ENCODE measurements at places on chromosomes 12 and 14. TPM values are rescaled to one million over a fixed set of nuclear protein-coding genes. Genes with fewer than 3 reads are reported as not detected.

DNA sequence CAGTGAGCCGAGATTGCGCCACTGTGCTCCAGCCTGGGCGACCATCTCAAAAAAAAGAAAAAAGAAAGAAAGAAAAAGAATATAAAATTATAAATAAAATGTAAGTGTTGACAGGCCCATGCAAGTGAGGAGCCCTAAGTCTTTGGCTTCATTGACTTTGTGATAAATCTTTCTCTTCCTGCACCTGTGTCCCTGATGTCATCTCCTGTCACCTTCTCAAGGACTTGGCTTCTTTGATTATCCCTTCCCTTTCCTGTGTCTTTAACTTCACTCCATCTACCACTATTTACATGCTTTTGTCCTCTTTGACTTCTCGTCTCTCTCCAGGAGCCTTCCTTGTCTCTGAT lies 33.6 kb upstream of the WNK1 start:
- DNase-seq: no peak

Gene FOXA1
- 2.5 TPM for polyA plus RNA-seq

Gene C12orf43
- polyA plus RNA-seq: 17.2 TPM

- DNase-seq: no peak
These were observed 307.9 kb upstream of the GARIN6 start for GRCh38 chr12:99339663-99340062.

- no peak for DNase-seq
These were observed 18.8 kb downstream of the BEGAIN start for GRCh38 chr14:100568164-100568997.

Gene TAS2R8
- polyA plus RNA-seq: not detected

GRCh38 chr12:92927436-92928281 lies 1.4 kb downstream of the EEA1 start:
- DNase-seq: peak; percentile 21

- DNase-seq: peak; percentile 14
These were observed 63.2 kb upstream of the PTPRR start for GRCh38 chr12:70983692-70984091.

DNA sequence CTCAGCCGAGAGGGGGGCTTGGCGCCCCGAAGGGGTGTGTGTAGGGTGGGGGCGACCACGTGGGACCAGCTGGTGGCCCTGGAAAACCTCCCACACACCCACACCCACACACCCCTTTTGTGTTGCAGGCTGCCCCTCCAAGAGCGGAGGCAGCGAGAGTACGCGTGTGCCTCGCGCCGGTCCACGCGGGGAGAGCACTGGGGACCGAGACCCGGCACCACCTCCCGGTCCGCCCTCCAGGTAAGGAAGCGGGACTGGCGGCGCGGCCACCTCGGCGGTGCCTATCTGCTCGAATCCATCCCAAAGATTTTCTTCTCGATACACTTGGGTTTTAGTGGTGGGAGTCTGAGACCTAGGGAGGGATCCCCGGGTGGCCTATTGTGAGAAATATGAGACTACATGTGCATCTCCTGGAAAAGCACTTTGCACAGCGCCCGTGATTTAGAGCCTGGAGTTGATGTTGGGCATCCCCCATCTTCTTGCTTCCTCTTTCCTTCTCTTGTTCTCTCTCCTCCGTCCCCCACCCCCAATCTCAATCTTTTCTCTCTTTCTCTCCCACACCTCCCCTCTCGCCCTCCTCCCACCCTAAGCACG lies 393 bp downstream of the SYT1 start:
- DNase-seq: peak; percentile 52

Gene SLC25A47
- not detected for polyA plus RNA-seq

GRCh38 chr12:105220150-105220928 lies 15.6 kb downstream of the APPL2 start:
- DNase-seq: no peak

GRCh38 chr12:113825705-113826104 lies 140.4 kb downstream of the RBM19 start:
- DNase-seq: no peak

Gene ACSM4
- polyA plus RNA-seq: not detected

Gene FGF23
- polyA plus RNA-seq: not detected

Gene NEUROD4
- not detected for polyA plus RNA-seq

DNA sequence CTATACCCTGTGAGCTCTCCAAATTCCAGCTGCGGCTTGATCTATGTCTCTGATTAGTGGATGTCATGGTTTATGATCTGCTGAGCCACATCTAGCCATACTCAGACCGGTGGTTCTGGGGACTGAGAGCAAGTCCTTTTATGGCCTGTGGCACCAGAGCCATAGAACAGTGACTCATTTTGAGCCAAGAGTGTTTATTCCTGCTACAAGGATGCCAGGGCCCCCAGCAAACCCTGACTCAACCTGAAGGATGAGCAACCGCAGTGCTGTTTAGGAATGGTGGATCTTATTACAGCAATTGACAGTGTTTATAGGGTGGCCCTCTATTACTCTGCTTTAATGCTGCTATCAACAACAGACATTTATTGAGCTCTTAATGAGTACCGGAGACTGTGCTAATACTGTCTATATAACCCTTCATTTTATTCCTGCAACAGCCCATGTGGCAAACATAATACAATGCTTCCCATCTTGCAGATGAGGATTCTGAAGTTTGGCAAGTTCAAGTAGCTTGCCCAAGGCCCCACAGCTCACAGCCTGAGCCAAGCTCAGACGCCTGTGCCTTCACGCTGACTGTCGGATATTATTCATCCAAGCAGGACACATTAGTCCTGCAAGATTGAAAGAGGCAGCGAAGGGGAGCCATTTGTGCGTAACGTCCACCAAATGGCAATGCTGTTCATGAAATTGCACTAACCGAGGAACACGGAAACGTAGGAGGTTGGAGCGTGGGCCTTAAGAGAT lies 273.6 kb upstream of the PWP1 start:
- no peak for DNase-seq

DNA sequence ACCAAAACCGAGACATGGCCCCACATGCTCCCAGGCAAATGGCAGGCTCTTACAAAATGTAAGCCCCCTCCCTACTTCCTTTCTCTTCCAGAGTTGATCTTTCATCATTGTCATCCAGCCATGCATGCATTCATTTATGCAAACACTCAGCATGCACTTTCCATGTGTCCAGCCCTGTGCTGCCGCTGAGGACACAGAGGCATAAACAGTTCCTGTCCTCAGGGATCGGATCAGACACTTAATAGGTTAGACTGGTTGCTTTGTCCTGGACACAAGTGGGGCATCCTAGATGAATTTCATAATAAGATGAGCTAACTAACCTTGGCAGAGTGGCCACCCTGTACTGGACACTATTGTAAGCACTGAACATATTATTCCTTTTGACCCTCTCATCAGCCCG lies 23.1 kb downstream of the PRIMA1 start:
- no peak for DNase-seq

Gene TPPP2
- polyA plus RNA-seq: 4.2 TPM

DNA sequence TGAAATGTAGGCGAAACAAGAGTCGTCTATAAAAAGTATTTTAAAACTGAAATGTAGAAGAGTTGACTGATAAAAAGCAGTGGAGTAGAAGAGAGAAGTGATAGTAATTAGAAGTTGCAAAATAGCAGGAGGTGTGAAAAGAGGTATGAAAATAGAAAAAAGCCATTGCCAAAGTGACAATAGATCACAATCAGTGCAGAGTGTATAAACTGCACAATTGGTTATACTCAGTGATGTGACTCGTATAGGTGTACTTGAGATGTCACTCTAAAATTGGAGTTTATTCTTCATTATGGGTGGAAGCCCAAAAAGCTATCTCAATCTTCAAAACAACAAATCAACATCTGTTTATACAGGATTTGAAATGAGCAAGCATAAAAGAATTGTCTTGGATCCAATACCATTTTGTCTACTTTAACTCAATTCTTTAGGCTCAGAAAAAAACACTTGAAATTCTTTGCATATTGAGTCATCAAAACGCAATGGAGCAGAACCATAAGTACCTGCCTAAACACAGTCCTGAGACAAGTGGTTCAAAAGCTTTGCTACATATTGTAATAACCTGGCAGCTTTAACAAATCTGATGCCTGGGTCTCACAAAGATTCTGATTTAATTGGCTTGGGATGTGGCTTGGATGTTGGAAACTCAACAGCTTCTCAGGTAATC lies 8.8 kb downstream of the IKBIP start:
- DNase-seq: no peak

Gene DBX2
- polyA plus RNA-seq: 0.04 TPM

Gene FZD10
- polyA plus RNA-seq: 2.0 TPM

- no peak for DNase-seq
These were observed 182.2 kb upstream of the FBXO33 start for GRCh38 chr14:39614297-39614923.

DNA sequence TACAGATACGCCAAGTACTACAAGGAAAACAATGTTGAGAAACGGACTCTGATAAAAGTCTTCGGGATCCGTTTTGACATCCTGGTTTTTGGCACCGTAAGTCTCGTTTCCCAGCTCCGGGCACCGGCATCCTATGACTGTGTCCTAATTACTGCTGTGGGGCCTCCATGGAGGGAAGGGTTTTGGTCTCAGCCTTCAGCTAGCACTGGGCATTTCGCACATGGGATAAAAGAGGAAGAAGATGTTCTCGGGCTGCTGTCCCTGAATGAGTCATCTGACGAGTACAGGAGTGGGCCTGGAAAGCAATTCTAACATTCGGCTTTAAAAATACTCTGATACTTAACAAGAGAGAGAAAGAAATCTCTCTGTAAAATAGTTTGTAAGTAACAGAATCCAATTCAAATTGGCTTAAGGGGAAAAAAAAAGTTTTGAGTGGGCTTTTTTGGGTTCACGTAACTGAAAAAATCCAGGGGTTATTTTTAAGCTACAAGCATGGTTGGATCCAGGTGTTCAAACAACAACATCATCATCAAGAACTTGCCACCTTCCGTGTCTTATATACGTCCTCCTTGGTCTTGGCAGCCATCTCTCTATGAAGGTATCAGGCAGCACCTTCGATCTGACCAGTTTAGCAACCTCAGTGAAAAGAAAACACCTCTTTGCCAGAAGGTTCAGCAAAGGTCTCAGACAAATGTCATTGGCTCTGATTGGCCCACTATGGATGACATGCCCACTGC lies 34.4 kb upstream of the P2RX4 start:
- no peak for DNase-seq

Gene ESRRB
- polyA plus RNA-seq: 6.9 TPM

Gene RNASE7
- 0.31 TPM for polyA plus RNA-seq

- no peak for DNase-seq
These were observed 7.0 kb downstream of the RTL1 start for GRCh38 chr14:100896369-100897060.

DNA sequence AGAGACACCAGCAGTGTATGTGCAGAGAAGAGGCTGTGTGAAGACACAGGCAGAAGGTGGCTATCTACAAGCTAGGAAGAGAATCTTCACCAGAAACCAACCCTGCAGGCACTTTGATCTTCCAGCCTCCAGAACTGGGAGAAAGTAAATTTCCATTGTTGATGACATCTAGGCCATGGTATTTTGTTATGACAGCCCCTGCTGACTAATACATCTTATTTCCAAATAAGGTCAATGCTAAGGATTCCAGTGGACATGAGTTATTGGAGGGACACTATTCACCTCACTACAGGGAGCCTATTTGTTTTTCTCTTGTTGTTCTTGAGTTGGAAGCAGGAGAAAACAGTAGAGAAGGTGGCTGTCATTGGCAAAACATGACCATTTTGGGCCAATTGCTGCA lies 88.5 kb upstream of the RIN3 start:
- DNase-seq: no peak

DNA sequence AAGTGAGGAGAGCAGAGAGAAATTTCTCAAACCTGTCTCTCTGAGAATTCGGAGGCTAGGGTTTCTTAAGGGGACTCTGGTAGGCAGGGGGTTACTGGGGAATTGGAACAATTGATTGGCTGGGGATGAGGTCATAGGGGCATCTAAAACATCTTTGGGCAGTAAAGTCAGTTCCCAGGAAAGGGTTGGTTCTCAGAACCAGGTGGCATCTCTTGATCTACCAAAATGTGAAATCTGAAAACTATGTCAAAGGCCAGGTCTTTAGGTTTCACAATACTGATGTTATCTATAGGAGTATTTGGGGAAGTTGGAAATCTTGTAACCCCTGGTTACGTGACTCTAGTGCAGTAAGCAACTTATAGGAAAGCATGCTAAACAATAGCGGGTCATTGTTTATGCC lies 6.9 kb downstream of the C12orf75 start:
- no peak for DNase-seq

DNA sequence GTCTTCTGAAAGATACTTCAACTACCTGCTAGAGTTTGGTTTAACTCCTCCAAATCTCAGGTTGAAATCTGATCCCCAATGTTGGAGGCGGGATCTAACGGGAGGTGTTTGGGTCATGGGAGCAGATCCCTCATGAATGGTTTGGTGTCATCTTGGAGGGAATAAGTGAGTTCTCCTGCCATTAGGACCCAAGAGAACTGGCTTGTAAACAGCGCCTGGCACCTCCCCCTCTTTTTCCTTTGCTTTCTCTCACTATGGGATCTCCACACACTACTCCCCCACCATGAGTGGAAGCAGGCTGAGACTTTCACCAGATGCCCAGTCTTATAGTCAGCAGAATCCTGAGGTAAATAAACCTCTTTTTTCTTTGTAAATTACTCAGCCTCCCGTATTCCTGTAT lies 2.5 kb downstream of the CNIH1 start:
- no peak for DNase-seq

GRCh38 chr14:56787530-56787929 lies 22.7 kb downstream of the OTX2 start:
- no peak for DNase-seq

GRCh38 chr12:28540324-28540714 lies 350.1 kb downstream of the CCDC91 start:
- DNase-seq: no peak

Gene HOXC5
- 3.0 TPM for polyA plus RNA-seq

DNA sequence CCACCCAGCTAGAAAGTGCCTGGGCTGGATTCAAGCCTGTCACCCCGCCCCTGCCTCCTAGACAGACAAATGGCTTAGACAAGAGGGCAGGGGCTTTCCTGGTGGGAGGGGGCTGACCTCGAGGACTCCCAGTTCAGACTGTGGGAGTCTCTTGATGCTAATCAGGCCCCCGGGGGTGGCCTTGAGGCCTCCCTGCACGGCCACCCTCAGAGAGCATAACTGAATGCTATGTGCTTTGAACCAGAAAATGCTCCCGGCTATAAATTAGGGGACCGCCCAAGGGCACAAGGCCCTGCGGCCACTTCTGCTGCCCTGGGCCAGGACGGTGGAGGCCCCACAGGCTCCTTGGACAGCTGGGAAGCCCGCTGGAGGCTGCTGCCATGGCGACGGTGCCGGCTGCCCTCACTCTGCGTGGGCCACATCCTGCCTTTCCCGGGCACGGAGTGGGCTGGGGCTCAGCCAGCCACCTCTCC lies 111.0 kb upstream of the NCOR2 start:
- peak; percentile 73 for DNase-seq

DNA sequence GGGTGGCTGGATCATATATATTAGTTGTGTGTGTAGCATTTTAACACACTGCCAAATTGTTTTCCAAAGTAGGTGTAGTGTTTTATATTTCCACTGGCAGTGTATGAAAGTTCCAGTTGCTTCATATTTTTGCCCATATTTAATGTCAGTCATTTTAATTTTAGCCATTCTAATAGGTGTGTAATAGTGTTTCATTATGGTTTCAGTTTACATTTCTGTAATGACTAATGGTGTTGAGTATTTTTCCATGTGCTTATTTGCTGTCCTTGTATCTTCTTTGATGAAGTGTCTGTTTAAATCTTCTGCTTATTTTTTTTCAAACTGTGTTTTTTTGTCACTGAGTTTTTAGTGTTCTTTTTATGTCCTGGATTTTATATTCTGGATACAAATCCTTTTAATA lies 8.7 kb downstream of the TBC1D15 start:
- no peak for DNase-seq

Gene LRP1
- polyA plus RNA-seq: 70.4 TPM

Gene ZBTB1
- 71.2 TPM for polyA plus RNA-seq

GRCh38 chr12:94670898-94671297 lies 20.5 kb upstream of the TMCC3 start:
- DNase-seq: no peak

Gene IRAK3
- 4.4 TPM for polyA plus RNA-seq

- DNase-seq: peak; percentile 89
These were observed 918.0 kb downstream of the AACS start for GRCh38 chr12:125983094-125983783.

Gene PRKCH
- 22.6 TPM for polyA plus RNA-seq
